ENCODE measurements at places on chromosomes 5 and 9.
A peak's percentile ranks its signal among the peaks of the same experiment; 100 is the strongest.

DNA sequence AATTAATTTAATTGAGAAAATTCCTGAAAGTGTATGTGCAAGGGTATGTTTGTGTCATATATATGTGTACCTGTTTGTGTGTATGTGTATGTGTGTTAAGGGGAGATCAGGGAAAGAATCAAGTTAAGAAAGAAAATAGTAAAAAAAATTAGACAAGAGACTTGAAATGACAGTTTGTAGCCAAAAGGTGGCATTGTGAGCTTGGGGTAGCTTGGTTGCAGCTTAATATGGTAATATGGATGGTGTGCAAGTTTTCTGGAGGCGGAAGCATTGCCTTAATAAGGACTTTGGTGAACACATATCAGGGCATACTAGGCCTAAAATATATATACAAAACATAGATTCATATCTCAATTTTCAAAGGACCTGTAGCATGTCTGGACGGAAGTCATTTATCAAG is 129.9 kb downstream of the INSYN2B start:
- DNase-seq: no peak

DNA sequence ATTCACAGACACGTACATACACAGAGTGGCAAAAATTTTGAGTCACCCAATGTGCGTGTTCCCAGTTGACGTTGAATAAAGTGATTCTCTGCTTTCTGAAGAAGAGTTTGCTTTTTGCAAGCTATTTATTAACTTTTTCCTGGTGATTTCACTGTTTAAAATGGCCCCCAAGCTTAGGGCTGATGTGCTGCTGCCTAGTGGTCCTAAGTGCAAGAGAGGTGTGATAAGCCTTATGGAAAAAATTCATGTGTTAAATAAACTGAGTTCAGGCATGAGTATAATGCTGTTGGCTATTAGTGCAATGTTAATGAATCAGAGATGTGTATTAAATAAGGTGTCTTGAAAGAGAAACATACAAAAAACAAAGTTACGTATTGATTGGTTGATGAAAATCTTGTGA is 16.9 kb downstream of the CSNK1G3 start:
- no peak for DNase-seq

DNA sequence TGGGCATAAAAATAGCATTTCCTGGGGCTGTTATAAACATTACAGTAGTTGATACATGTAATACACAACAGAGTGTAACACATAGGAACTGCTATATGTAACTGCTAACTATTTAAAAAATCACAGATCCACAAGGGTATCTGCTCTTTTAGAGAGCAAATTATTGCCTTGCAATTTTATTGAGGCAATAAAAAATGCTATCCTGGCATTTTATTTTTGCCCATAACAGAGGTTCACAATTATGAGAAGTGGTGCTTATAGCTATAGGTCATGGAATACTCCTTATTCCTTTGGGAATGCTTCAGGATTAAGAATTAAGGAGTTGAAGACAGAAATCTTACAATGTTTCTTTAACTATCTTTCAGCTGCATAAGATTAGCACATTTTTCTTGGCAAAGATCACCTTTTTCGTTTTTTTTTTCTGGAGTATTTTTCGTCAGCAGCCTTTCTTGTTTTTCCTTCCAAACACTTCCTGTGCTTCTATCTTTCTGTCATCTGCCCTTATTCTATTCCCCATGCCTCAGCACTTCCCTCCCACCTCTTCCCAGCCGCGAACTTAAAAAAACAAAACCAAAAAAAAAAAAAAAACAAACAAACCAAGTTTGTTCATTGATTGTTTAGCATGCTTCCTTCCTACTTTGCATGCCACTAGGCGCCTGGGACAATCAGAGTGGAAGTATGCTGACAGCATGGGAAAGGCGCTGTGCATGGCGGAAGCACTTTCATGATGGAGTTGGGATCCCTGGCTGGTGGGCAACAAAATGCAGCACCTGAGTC is 264.2 kb downstream of the MAST4 start:
- DNase-seq: no peak

GRCh38 chr9:91163773-91164471 is 197.8 kb downstream of the AUH start:
- DNase-seq: no peak

GRCh38 chr5:171418982-171419687 is at the start of gene FGF18:
TSS of gene FGF18 (plus strand) at chr5:171419647. CDS start at chr5:171420200, 553 bp downstream.
- DNase-seq: peak; percentile 59

- DNase-seq: no peak
Measured at GRCh38 chr5:148937830-148938521, 111.6 kb downstream of the ADRB2 start.

DNA sequence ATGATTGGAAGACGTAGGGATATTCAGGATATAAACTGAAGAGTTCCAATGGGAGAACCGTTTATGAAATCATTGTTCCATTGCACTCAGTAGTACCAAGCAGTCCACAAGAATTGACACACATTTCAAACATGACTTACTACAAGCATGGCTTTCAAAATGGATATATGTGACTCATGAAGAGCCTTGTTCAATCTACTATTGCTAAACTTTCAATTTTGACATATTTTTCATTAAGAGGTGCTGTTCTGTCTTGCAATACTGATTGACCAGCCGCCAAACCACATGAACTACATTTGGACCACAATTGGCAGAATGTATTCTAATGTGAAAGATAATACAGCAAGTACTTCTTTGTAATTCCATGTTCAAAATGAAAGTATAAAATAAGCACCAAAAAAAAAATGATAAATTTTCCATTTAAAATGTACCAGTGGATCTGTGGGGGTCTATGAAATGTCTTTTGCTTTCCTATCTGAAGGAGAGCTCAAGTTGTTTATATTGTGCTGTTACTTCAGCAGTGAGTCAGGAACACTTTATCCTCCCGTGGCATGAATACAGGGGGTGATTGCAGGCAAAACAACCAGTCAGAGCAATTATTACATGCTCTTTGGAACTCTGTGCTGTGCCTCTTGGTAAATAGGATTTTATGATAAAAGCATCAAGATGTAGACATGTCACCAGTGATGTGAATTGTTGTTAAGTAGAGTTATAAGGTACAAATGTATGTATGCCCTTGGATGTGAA is 366.0 kb downstream of the ARRDC3 start:
- no peak for DNase-seq

GRCh38 chr9:32665101-32665500 is 29.6 kb upstream of the TAF1L start:
- no peak for DNase-seq

- no peak for DNase-seq
Measured at GRCh38 chr5:157232706-157233105, 33.2 kb upstream of the CYFIP2 start.

DNA sequence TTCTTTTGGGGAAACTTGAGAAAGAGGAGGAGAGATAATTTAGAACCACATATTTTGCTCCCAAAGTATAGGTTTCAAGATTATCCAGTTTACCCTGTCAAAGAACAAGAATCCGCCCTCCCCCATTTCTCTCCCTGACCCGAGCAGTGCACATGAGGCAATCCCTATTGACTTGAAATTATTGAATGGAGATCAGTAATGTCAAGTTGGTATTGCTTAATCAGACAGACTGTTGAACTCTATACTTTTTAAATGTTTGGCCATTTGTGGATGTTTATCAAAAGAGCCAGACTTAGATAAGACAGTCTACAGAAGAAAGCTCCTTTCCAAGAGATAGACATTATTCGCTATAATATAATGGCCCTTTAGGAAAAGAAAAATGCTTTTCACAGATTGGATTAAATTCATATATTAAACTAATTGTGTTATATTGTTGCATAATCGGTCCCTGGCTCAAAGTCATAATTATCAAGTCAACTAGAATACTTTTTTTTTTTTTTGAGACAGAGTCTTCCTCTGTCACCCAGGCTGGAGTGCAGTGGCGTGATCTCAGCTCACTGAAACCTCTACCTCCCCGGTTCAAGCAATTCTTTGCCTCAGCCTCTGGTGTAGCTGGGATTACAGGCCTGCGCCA is 5.3 kb downstream of the SLC25A25 start:
- no peak for DNase-seq

- DNase-seq: no peak
Measured at GRCh38 chr5:158716668-158717067, 383.0 kb downstream of the EBF1 start.

GRCh38 chr9:121758693-121759092 is 107.3 kb downstream of the DAB2IP start:
- no peak for DNase-seq

DNA sequence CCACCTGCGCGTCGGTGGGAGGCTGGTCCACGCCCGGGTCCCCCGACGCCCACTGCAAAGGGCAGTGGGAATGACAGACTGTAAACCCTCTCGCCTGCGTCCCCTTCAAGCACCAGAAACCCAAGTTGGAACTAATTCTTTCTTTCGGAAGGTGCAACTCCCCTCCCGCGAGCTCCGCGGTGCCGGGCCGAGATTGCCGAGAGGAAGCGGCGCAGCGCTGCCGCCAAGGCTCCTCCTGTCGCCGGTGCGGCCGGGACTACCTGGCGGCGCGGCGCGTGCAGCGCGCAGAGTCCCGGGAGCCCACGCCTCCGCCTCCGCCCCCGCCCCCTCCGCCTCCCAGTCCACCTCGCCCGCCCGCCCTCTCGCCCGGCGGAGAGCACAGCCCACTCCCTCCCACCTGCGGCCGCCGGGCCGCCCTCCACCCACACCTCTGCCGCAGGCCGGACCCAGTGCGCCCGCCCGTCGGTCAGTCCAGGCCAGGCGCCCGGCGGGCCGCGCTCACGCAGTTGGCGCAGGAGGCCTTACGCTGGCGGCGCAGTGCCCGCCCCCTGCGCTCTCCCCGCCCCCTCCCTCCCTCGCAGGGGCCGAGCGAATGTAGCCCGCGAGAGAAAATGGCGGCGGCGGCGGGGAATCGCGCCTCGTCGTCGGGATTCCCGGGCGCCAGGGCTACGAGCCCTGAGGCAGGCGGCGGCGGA is at the start of gene MAP3K1:
Gene MAP3K1, plus strand, starts transcription at position 587 of the 695 bp plus-strand sequence. Its CDS starts 25 bp downstream, at position 612.
- DNase-seq: no peak

DNA sequence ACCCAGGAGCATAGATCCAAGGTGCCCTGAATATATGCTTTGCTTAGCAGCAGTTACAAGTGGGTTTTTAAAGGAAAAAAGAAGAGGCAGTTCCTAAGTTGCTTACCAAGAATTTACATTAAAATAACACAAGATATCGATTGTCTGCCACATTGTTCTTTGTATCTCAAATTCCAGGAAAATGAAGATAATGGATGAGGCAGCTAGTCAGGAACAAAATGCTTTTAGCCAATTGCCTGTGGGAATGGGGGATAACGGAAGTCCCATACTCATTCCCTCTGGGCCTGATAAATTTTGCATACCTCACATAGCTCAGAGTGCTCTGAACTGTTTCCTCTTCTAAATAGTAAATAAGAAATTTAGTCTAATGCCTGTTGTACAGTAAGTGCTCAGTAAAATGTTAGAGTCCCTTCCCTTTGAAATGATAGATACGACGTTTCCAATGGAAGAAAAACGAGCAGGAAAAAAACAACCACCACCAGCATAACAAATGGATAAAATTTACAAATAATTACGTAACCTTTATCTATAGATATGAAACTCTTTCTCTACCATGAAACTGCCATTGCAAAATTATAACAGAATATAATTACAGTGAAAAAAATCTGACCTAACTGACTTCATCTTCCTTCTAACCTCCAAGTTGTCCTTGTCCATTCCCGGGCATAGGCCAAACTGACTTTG is 35.5 kb upstream of the TENT2 start:
- no peak for DNase-seq

GRCh38 chr5:147411359-147412319 is 98.2 kb downstream of the DPYSL3 start:
- DNase-seq: no peak

DNA sequence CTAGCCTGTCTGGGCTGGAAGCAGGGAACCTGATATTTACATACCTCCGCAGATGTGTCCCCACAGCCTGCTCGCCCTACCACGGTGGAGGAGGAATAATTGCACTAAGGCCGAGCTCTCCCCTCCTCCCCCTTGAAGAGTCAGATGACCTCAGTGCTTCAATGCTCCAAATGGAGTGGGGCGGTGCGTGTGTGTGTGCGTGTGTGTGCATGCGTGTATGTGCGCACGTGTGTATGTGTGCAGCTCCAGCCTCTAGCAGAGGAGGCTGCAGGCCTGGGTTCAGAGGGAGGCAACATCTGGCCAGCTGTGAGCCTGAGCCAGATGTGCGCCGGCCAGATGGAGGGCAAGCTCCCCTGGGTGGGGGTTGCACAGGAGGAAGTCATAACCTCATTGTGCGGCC is 90.5 kb downstream of the NRG2 start:
- no peak for DNase-seq

DNA sequence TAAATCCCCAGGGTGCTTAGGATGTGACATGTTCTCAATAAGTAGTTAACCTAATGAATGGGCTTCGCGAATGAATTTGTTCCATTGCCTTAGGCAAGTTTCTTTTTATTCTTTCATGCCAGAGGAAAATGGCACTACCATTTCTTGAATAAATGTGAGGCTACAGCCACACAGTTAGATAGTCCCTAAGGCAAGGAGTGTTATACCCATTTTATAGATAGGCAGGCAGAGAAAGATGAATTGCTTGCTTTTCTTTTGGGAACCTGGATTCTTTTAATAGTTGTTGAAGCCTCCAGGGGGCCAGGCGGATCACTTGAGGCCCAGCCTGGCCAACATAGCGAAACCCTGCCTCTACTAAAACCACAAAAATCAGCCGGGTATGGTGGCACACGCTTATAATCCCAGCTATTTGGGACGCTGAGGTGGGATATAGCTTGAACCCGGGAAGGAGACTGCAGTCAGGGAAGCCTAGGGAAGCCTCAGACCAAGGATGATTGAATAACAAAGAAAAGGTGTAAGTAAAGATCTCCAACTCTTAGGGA is 943 bp downstream of the NOP16 start:
- no peak for DNase-seq

DNA sequence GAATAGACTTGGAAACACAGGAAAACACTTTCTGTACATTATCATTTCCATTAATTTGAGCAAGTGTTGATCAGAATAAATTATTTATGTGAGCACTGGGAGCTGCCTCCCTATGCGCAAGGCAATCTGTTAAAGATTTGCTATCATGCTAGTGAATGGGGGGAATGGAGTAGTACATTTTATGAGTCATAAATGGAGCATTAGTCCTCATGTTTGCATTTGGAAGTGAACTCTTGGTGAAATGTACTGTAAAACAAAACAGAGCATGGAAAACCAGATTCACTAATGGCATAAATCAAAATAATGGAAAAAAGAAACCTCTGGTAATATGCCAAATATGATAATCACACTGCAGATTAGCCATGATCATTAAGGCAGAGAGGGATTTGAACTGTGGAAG is 40.5 kb upstream of the TMC1 start:
- no peak for DNase-seq

- DNase-seq: no peak
Measured at GRCh38 chr5:17743580-17744435, 109.5 kb downstream of the TAF11L14 start.

GRCh38 chr9:133119103-133119845 is 1.8 kb downstream of the RALGDS start:
- no peak for DNase-seq

GRCh38 chr9:706073-706472 is 135.4 kb upstream of the DMRT1 start:
- no peak for DNase-seq

GRCh38 chr5:95962785-95963184 is 1.1 kb upstream of the ELL2 start:
- DNase-seq: no peak

Data from right renal cortex interstitium (tissue), 3 donors.